Hepatic stellate cell (primary cell): ENCODE measurements at places on chromosomes 16 and 17.

DNA sequence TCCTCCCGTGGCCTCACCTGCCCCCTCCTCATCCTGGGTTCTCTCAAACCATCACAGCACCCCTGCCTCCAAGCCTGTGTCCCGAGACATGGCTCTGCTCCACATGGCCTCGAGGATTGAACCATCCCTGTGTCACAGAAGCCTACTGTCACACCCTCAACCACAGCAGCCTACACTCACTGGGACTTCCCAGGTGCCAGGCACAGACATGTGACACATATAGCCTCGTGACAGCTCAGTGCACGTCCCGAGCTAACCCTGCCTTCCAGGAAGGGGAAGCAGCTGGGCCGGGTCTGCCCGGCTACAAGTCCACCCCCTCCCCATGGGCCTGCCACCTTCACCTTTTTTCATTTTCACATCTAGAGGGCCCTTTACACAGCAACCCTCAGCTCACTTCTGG, 238.3 kb downstream of the CPPED1 start:
- no peak for DNase-seq

DNA sequence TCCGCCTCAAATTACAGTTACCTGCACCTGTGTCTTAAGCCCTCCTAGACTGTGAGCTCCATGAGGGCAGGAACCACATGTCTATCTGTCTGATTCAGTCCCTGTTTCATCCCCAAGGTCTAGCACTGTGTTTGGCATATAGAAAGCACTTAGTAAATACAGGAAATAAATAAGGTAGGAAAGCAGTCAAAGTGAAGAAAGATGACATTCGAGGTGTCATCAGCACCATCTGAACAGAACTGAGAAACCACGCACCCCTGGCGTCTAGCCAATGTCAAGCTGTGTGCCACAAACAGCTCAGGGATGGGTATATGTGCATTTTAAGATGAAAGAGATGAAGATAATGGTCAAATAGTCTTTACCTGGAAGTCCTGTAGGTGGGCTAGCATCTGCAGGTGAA, 79.6 kb upstream of the ATP2A3 start:
- DNase-seq, result no peak

DNA sequence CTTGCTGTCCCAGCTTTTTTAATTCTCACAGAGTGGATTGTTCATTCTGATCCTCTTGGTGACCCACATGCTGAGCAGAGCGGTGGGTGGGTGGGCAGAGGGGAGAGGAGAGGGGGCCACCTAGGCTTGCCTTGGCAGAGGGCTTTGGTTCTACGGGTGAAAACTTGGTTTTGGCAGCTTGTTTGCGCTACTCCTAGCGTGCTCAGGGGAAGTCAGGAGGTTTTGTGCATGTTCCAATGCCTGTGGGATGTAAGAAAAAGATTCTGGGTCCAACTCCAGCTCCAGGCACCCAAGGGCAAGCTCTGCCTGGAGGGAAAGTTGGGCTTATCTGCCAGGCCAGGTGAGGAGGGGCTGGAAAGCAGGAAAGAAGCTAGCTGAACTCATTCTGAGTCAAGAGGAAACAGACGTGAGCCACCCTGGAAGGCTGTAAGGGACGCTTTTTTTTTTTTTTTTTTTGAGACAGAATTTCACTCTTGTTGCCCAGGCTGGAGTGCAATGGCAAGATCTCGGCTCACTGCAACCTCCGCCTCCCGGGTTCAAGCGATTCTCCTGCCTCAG, 169.1 kb downstream of the WSCD1 start:
- no peak for DNase-seq

- DNase-seq, result no peak
Observed at GRCh38 chr16:89613231-89613953, at the start of gene DPEP1. DPEP1 (plus strand) TSS chr16:89613642; CDS start chr16:89630411, 16,769 bp downstream.

DNA sequence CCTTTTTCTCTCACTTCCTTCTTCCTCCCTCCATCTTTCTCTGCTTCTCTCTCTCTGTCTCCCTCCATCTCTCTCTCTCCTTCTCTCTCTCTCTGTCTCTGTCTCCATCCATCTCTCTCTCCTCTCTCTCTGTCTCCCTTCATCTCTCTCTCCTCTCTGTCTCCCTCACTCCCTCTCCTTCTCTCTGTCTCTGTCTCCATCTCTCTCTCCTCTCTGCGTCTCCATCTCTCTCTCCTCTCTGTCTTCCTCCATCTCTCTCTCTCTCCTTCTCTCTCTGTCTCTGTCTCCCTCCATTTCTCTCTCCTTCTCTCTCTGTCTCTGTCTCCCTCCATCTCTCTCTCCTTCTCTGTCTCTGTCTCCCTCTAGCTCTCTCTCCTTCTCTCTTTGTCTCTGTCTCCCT, 194.1 kb downstream of the GSG1L start:
- no peak for DNase-seq

DNA sequence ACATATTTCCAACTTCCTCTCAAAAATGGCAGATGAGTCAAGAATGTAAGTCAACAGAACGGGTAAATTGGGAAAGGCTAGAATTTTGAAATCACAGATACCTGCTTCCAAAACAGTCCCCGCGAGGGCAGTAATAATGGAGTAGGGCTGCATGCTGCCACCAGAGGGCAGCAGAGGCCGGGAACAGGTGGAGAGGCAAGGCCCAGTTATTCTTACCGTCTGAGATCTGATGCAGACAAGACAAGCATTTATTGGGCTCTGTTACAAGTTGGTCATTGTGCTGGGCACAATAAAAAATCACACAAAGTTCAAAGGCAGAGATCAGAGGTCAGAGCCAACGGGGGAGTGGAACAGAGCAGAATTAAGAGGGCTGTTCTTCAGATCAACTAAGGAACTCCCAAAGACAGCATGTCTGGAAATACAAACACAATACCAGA, 8.8 kb upstream of the MLKL start:
- DNase-seq, result peak; percentile 75

DNA sequence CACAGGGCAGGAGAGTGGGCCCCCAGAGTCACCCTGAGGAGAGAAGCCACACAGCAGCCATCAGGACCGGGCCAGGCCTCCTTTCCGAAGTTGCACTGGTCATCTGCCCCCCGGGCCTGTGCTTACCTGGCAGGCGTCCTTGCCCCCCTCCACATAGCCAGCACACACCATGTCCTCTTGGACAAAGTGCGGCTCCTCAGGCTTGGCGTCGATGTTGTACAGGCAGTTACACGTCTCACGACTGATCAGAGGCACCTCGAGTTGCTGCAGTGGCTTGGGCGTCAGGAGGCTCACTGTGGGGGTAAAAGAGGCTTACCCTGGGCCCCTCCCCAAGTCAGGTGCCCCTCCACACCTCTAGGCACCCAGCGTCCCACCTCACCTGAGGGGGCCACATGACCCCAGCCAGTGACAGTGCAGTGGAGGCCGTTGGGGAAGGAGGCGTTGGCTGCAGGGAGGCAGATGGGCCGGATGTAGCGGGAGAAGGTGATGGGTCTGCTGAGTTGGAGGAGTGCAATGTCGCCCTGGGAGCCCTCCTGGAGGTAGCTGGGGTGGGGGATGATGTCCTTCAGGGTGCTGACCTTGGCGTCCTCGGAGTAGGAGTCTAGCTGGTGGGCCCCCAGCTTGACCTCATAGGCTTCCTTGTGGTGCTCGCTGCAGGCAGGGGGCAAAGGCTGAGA, 3.1 kb downstream of the PRSS8 start:
- DNase-seq, result no peak
